SK-N-SH (cell line): ENCODE measurements at places on chromosomes 13 and 19.
A peak's percentile ranks its signal among the peaks of the same experiment; 100 is the strongest.

DNA sequence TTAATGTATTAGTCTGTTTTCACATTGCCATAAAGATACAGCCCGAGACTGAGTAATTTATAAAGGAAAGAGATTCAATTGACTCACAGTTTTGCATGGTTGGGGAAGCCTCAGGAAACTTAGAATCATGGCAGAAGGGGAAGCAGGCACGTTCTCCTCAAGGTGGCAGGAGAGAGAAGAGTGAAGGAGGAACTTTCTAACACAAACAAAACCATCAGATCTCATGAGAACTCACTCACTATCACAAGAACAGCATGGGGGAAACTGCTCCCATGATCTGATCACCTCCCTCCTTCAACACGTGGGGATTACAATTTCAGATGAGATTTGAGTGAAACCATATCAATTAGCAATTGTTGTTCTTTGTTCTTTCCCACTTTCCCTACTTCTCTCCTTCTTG is 689.0 kb upstream of the SLITRK1 start:
- no peak for DNase-seq

DNA sequence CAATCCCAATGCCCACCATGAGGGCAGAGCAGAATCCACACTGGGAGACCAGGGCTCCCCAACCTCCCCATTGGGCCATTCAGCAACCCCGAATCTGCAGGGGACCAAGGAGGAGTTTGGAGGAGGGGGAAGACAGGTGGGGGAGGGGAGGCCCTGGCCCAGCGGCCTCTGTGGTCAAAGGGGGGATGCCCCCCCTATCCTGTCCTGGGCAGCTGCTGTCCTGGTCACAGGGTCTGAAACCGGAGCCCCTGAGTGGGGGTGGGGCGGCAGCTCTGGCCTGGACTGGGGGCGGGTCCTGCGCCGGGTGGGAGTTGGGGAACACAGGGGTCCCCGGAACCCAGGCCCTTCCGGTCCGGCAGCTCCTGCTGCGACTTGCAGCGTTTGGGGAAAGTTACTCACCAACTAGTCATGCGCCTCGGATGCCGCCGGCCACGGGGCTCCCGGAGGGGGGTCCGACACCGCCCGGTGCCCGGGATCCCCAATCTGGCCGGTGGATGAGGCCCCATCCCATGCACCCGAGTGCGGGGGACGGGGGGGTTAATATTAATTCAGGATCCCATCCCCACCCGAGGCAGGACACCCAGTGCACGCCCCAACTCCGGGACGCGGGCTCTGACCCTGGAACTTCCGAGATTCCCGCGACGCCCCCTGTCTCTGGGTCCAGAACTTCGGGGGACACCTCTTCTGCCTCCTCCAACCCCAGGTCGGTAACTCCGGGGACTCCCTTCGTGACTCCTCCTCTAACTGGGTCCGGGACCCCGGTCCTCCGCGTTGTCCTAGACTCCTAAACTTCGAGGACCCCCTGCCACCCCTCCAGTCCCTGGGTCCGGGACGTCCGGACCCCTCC is 872 bp downstream of the HOMER3 start:
- DNase-seq: peak; percentile 73

GRCh38 chr19:34468409-34468808 is 13.1 kb upstream of the WTIP start:
- DNase-seq: no peak

DNA sequence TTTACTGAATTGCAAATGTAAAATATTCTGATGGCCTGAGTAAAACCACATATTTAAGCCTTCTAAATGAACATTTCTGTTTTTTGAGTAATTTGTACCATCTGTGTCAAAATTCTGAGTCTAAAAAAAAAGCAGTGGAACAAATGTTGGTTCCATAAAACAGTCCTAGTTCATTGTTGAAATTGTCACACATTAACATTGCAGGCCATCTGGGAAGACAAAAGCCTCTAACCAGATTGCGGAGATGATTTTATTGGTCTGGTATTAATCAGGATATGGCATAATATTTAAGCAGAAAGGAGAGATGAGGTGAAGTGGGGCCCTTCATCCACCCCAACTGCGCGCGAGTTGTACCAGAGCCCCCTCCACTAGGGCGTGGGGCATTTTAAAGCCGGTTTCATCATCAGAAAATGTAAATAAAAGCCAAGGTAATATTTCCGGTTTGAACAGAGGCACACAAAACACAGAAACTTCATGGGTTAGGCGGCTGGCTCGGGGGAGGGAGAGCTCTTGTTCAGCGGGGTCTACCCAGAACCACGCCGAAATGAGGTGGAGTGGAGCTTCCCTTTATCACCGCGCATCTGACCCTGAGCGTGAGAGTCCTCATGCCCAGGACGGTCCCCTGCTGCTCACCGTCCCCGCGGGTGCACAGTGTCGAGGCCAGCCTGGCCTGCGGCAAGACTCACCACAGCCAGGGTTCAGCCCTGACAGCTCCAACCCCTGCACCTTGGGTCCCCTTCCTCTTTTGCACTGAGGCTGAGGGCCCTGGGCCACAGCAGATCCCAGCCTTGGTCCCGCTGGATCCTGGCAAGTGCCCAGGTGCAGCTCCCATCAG is 169.2 kb downstream of the URI1 start:
- DNase-seq: peak; percentile 80

DNA sequence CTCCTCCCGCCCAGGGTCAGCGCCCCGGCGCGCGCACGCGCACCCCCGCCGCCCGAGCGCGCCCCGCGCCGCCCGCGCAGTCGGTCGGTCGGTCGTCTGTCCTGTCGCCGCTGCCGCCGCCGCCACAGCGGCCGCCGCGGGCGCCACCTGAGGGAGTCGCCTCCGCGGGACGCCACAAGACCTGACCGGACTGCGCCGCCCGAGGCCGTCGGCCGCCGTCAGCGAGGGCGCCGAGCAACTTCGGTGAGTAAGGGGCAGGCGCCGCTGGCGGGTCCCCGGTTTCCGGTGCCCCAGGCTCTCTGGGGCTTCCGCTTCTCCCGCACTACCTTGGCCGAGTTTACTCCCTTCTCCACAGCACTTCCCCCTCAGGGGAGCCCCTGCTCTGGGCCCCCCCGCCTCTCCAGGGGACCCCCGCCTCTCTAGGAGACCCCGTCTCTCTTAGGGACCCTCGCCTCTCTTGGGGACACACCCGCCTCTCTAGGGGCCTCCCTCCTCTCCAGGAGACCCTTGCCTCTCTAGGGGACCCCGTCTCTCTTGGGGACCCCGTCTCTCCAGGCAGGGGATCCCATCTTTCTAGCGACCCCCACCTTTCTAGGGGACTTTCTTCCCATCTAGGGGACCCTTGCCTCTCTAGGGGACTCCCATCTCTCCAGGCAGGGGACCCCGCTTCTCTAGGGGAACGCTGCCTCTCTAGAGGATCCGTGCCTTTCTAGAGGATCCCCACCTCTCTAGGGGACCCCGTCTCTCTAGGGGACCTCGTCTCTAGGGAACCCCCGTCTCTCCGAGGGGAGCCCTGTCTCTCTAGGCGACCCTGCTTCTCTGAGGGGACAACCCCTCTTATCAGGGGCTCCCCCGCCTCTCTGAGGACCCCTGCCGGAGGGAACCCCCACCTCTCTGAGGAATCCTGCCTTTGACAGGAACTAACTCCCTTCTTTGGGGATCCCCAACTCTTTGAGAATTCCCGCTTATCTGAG is 19.3 kb upstream of the GATAD2A start:
- no peak for DNase-seq

DNA sequence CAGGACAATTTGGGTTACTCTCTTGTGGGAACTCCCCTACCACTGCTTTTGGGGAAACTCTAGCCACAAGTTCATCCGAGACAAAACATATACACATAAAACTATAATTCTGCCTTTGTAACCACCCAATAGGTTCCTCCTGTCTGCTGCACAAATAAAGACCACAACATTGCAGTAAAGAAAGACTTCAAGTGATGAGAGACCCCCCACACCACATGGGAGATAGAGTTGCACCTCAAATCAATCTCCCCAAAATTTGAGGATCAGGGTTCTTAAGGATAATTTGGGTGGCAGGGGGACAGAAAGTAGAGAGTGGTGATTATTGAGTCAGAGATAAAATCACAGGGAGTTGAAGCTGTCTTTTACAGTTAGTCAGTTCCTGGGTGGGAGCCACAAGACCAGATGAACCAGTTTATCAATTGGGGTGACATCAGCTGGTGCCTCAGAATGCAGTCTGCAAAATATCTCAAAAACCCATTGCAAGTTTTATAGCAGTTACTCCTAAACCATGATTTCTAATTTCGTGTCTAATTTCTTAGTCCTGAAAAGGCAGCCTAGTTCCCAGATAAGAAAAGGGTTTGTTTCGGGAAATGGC is 1348.5 kb downstream of the PCDH9 start:
- no peak for DNase-seq

- DNase-seq: no peak
These were observed 59.6 kb downstream of the NUFIP1 start for GRCh38 chr13:44929692-44930091.

DNA sequence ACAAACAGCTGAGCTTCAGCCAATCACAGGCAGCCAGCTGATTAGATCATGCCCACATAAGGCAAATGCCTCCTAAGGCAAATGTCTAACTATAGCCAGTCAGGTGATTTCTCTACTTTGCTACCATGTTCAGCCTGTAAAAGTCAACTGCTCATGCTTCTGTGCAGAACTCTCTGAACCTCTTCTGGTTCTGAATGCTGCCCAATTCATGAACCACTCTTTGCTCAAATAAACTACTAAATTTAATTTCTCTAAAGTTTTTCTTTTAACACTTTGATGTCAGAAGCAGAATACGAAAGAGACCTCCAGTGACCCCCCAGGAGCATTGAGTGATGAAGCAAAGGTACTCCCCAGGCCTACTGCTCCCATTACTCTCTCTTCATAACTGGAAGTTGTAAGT is 240.7 kb upstream of the IPO5 start:
- DNase-seq: no peak

- peak; percentile 61 for DNase-seq
These were observed 310.2 kb downstream of the ZNF536 start for GRCh38 chr19:30682146-30682998.

- DNase-seq: no peak
These were observed 840 bp upstream of the CCNA1 start for GRCh38 chr13:36431204-36432105.

- DNase-seq: no peak
These were observed 6.8 kb downstream of the KANK2 start for GRCh38 chr19:11190501-11190900.

- no peak for DNase-seq
These were observed 13.3 kb upstream of the ACP7 start for GRCh38 chr19:39070888-39071287.

GRCh38 chr19:4556597-4557127 is 2.8 kb downstream of the SEMA6B start:
- DNase-seq: peak; percentile 98

GRCh38 chr13:86760620-86761019 is 910.6 kb upstream of the SLITRK5 start:
- no peak for DNase-seq

GRCh38 chr19:12938779-12939601 is 581 bp downstream of the CALR start:
- DNase-seq: no peak

DNA sequence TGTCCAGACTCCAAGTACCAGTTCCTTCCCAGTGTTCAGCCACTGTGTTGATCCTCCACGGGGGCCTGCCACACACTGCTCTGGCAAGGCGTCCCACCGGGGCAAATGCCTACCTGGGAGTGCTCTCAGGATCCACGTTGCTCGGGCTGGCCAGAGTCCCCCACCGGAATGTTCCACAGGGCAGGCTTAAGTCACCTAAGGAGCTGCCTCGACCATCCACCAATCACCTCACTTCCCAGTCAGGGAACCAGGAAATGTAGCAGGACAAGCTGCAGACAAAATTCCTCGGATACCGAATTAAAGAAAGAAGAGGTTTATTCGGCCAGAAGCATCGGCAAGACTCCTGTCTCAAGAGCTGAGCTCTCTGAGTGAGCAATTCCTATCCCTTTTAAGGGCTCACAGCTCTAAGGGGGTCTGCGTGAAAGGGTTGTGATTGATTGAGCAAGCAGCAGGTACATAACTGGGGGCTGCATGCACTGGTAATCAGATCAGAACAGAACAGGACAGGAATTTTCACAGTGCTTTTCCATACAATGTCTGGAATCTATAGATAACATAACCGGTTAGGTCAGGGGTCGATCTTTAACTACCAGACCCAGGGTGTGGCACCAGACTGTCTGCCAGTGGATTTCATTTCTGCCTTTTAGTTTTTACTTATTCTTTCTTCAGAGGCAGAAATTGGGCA is 56.9 kb upstream of the EDNRB start:
- no peak for DNase-seq

DNA sequence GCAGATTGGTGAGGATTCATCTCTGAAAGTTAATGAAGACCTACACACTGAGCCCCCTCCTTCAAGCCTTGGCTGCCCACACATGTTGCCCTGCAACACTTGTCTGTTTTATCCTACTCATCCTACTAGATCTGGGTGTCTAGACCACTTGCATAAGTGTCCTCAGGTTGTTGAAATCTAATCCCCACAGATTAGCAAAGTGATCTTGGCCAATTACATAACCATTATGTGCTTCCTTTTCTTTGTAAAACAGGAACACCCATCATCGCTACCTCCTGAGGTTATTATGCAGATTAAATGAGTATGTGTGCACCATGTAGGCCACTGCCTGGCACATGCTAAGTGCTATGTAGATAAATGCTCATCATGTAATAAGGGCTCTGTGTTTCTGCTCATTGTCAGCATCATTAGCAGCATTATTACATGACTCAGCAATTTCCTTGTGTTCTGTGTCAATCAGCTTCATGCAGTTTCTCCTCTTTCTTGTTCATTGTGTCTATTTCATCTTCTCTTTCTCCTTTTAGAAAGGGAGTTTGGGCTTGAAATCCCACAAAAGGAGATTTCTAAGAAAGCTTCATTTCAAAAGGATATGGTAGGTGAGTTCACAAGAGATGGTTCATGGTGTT is 15.1 kb downstream of the ZNF175 start:
- no peak for DNase-seq

- DNase-seq: no peak
These were observed 11.6 kb upstream of the RAP2A start for GRCh38 chr13:97422118-97423054.

- no peak for DNase-seq
These were observed 92.6 kb downstream of the ZNF486 start for GRCh38 chr19:20259615-20260014.

GRCh38 chr13:110524541-110525257 is 36.8 kb downstream of the RAB20 start:
- DNase-seq: peak; percentile 72

DNA sequence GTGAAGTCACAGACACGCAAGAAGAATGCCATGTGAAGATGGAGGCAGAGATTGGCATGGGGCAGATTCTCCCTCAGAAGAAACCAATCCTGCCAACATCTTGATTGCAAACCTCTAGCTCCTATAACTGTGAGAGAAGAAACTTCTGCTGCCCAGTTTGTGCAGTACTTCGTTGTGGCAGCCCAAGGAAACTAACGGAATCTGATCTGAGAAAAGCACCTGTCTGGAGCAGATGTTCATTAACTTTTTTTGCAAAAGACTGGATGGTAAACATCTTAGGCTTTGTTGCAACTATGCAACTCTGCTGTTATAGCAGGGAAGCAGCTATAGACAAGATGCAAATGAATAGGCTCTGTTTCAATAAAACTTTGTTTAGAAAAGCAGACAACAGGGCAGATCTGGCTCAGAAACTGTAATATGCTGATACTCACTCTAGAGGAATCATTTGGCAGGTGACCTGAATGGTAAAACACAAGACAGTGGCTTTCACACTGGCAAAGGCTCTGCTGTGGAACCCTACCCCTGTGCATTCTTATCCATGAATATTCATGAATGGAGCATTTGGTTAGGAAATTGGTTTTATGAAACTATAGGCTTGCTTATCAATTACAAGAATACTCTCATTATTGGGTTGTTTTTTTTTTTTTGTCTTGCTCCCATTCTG is 25.3 kb upstream of the CPB2 start:
- no peak for DNase-seq
